HL-60 (cell line): ENCODE measurements at places on chromosomes 6 and 20.

DNA sequence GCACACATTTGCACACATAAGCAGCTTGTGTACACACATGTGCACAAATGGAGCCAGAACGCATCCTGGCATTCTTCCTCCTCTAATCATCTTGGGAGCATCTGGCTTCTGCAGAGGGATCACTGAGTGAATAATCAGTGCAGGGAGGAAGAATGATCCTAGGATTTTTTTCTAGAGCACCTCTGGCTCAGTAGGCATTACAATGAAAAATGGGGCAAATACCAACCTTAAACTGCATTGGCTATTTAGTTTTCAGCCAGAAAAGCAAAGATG, 205.7 kb upstream of the TCF21 start:
- no peak for DNase-seq

DNA sequence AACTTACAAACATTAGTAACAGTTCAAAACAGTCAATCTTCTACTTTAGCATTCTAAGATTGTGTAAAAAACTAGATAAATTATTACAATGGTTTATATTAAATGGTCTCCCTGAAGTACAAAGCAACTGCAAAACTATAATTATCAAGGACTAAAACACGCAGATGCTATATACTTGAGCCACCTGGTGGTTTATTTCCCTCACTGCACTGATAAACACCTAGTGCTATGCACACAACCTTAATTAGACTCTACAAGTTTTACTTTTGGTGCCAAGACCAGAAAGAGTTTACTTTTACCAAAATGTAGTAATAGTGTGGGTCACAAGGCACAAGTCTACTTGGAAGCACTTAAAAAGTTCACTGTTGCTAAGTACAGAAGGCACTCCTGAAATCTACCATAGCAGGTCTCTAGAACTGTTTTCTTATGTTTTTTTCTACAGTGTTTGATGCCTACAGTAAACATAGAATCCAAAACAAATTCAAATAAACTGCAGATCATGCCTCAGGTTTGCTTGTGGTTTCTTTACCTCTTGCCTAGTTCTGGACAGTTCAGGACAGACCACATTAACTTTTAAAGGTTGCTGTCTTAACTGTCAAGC, 49.2 kb downstream of the GMDS start:
- no peak for DNase-seq

GRCh38 chr6:97009781-97010492, 85.4 kb downstream of the KLHL32 start:
- DNase-seq, result no peak

DNA sequence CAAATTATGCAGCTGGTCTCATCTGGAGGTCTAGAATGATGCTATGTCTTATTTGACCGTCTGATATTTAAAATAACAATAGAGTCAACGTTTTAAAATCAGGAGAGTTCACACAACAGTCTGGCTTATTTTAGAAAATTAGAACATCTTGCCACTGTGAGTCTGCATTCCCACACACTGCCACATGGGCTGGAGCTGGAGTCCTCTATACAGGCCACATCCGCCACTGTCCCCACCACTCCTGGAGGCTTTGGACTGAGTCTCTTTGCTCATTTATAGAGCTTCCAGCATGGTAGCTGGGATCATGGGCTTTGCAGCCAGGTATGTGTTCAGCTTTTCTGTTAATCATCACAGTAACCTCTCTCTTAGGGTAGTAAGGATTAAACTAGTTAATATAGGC, 68.8 kb upstream of the ZNFX1 start:
- DNase-seq, result no peak

DNA sequence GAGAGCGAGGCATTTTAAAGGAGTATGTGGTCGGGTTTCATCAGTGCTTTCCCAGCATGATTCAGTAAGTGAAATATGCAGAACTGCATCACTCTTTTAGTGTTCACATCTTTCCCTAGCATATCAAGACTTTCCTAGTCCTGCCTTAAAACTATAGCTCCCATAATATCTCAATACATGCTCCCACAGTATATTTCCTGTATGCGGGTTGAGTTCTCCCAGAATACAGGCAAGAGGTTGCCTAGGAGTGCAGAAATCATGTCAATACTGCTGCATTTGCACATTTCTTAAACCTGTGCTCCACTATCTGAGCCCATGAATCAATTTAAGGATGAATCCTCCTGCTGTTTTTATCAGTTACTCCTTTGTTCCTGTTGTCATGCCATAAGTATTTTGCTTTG, 386.6 kb upstream of the SLC35B3 start:
- DNase-seq, result no peak

- no peak for DNase-seq
Observed at GRCh38 chr20:41320976-41321375, 3.4 kb upstream of the ZHX3 start.

DNA sequence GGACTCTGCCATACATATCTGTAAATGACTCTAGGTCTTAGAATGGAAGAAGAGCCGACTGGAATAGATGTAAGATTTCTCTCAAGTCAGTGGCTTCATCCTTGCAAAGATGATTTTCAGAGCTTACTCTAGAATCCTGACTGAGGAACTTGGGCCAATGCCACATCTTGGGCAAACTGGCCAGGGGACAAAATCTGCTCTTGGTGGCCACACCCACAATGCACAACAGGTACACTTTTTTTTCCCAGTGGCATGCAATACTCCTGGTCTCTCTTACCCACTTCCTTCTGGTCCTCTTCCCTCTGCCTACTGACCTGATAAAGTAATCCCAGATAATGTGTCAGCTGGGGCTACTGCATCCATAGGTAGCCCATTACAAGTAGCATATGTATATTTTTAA, 13.4 kb downstream of the CLIC5 start:
- DNase-seq, result no peak

- no peak for DNase-seq
Observed at GRCh38 chr20:61802721-61803311, 262.9 kb downstream of the TAF4 start.
